T-cell (primary cell): ENCODE measurements at places on chromosomes 1 and 21. TPM values are rescaled to one million over a fixed set of nuclear protein-coding genes. Genes with fewer than 3 reads are reported as not detected.

The TBX19 gene
- total RNA-seq: 3.1 TPM

The LRRN2 gene
- not detected for total RNA-seq

The GFI1 gene
- total RNA-seq: 14.5 TPM

The THEM5 gene
- not detected for total RNA-seq

DNA sequence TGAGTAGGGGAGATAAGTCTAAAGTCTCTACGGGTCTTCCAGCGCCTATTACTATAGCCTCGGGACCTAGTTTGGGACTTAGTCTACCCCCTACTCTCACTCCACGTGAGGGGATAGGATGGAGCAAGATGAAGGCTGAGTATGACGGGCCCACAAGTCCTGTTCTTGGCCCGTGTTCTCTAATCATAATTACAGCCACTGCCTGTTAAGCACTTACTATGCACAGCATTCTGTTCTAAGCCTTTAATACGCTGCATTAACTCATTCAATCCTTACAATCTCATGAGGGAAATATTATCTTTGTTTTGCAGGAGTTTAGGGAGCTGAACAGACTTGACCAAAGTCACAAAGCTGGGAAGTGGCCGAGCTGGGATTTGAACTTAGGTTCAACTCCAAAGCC is 23.9 kb upstream of the EPB41 start:
- no peak for DNase-seq
- H3K4me1 ChIP-seq: peaks cover 40% of the 10 kb centered on the region
- H3K4me3 ChIP-seq: no peak overlapping the region

DNA sequence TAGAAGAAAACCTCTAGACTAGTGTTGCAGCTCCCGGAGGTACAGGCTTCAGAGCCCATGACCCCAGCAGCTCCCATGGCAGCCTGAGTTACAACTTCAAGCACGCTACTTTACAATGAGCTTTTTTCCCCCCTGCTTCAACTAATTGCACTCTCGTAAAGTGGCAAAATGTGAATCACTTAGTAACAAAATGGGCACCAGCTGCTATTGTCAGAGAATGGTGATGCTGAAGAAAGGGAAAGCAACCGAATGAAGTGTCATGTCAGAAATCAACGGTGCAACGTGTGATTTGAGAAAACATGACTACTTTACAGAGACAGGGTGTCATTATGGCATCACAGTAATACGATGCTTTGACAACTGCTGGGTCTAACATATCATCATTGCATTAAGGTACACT is 40.5 kb downstream of the ESRRG start:
- no peak for DNase-seq
- no peaks in the 10 kb centered on the region for H3K4me1 ChIP-seq
- H3K27ac ChIP-seq: no peak overlapping the region
- H3K27me3 ChIP-seq: no peaks in the 10 kb centered on the region
- no peak overlapping the region for H3K4me3 ChIP-seq

- DNase-seq: no peak
- no peak overlapping the region for H3K27ac ChIP-seq
- no peaks in the 10 kb centered on the region for H3K27me3 ChIP-seq
- H3K4me1 ChIP-seq: no peaks in the 10 kb centered on the region
- no peak overlapping the region for H3K4me3 ChIP-seq
- peaks cover 3% of the 10 kb centered on the region for H3K36me3 ChIP-seq
These were observed 76.3 kb downstream of the RUSC1 start for GRCh38 chr1:155396874-155397476.

- H3K4me3 ChIP-seq: no peak overlapping the region
- no peak overlapping the region for H3K27ac ChIP-seq
- no peaks in the 10 kb centered on the region for H3K36me3 ChIP-seq
- H3K27me3 ChIP-seq: peaks cover 22% of the 10 kb centered on the region
These were observed 28.2 kb upstream of the KLHDC7A start for GRCh38 chr1:18452550-18452949.

DNA sequence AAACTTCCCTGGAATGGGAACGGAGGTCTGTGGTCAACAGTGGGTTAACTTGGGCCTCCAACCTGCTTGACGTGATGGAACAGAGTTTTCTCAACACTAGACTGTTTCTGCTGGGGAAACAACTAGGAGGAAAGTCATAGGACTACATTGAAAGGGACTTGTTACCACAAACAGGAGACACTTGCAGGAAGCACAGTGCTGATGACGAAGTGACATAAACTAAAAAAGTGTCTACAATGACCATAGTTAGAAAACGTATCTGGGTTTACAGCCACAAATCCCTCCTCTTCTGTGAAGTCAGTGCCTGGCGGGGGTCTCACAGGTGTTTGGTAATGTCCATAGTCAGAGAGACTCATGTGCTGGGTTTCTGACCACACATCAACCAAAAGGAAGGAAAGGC is 86.3 kb downstream of the FCRL5 start:
- H3K4me1 ChIP-seq: no peaks in the 10 kb centered on the region
- H3K4me3 ChIP-seq: no peak overlapping the region
- no peak overlapping the region for H3K27ac ChIP-seq
- no peak for DNase-seq
- H3K36me3 ChIP-seq: no peaks in the 10 kb centered on the region

GRCh38 chr1:211635597-211636205 is 39.7 kb downstream of the NEK2 start:
- H3K4me3 ChIP-seq: no peak overlapping the region
- H3K36me3 ChIP-seq: no peaks in the 10 kb centered on the region
- no peak overlapping the region for H3K27ac ChIP-seq
- DNase-seq: no peak
- peaks cover 13% of the 10 kb centered on the region for H3K27me3 ChIP-seq

DNA sequence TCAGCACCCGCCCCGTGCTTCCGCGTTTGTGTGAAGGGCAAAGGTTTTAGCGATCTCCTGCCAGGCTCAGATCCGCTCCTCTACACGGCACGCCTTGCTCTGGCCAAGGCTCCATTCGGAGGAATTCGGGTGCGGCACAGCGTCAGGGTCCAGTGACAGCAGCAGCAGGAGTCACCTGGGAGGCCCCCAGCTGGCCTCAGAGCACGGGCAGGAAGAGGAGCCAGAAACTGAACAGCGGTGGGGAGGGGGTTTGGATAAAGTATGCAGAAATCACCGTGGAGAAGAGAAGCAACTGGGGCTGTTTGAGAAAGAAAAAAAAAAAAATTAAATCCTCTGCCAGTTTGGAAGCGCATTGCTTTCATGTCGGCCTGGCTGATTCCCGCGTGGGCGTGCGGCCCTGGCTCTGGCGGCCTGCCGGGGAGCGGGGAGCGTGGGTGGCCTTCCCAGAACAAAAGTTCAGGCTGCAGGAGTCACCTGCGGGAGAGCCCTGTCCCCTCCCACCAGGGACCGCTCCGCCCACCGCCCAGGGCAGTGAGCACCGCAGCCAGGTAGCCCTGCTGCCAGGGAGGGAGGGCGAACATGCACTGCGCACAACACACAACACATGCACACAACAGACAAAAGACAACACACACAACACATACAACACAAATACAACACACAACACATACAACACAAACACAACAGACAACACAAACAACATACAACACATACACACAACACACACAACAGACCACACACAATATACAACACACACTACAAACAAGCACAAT is 107.6 kb downstream of the ETS2 start:
- no peak for DNase-seq
- no peak overlapping the region for H3K27ac ChIP-seq
- no peaks in the 10 kb centered on the region for H3K36me3 ChIP-seq
- H3K4me3 ChIP-seq: no peak overlapping the region
- H3K27me3 ChIP-seq: peaks cover 23% of the 10 kb centered on the region

DNA sequence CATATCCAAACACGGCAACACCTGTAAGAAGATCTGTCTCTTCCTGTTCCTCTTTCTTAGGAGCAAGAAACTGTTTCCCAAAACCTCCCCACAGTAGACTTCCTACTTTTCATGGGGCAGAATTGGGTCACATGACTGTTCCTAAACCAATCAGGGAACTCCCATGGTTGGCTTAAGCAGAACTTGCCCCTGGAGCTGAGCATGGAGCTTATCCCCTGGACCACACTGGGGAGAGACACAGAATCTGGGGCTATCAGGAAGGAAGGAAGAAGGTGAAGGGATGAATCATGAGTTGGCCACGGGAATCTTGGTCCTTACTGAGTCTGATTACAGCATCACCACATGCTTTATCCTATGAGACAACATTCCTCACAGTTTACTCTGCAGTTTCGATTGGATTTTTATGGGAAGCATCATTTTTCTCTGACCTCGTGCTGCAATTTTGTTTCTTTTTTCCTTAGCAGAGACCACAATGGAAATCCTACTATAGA is 81.8 kb downstream of the CDC7 start:
- no peak overlapping the region for H3K4me3 ChIP-seq
- no peaks in the 10 kb centered on the region for H3K36me3 ChIP-seq
- no peak for DNase-seq
- no peaks in the 10 kb centered on the region for H3K4me1 ChIP-seq

DNA sequence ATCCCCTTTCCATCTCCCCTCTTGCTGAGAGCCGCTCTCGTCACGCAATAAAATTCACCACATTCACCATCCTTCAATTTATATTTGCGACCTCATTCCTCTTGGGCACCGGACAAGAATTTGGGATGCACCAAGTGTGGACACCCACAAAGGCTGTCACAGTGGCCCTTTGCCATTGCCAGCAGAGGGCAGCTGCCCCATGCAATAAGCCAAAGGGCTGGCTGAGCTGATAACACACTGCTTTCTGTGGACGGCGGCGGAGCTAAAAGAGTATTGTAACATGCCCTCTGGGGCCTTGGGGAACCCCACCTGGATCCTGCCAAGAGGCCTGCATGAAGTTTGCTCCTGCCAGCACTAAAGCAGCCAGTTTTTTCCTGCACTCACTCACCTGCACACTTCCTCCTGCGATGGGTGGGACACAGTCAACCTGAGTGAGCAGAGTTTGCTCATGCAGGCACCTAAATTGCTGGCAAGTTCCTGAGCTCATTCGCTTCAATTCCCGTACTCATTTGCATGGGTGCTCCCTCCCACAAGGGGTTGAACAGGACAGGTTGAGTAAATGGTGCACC is 792.3 kb upstream of the ADAMTS5 start:
- H3K4me1 ChIP-seq: no peaks in the 10 kb centered on the region
- no peak overlapping the region for H3K27ac ChIP-seq
- no peaks in the 10 kb centered on the region for H3K36me3 ChIP-seq
- no peaks in the 10 kb centered on the region for H3K27me3 ChIP-seq
- no peak for DNase-seq

GRCh38 chr1:9687874-9688582 is 36.5 kb downstream of the PIK3CD start:
- peaks cover 43% of the 10 kb centered on the region for H3K4me1 ChIP-seq
- H3K36me3 ChIP-seq: peaks cover 28% of the 10 kb centered on the region
- no peak for DNase-seq
- peak overlapping the region; percentile 61 for H3K27ac ChIP-seq
- H3K27me3 ChIP-seq: no peaks in the 10 kb centered on the region

DNA sequence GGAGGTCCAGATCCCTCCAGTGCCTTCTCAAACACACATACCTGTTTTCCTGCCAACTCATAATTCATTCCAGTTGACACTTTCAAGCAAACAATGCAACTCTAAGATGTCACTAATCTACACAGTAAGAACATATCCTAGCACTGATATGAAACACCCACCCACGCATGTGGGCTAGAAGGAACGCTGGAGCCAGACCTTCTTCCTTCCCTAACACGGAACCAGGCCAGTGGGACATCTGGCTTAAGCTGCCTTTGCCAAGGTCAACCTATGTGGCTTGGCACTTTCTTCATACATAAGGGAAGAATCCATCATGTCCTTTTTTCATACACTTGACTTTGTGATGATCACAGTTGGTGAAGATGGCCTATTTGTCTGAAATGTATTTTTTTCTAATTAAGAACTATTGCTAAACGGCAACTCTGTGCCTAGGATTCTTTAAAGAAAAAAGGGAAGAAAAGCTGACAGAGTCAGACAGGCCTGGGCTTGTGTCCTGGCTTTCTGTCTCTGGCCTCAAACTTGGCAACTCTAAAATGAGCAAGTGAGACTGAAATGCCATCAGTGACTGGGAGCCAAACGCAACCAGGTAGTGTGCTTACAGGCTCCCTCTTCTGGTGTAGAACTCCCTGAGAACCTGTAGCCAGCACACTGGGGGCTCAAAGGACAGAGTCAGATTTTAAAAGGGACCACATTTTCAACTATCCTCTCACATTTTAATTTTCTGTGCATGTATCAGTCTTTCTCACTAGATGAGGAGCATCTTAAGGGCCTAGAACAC is 92.6 kb upstream of the BEND5 start:
- H3K27me3 ChIP-seq: no peaks in the 10 kb centered on the region
- H3K27ac ChIP-seq: no peak overlapping the region
- H3K4me3 ChIP-seq: no peak overlapping the region
- DNase-seq: no peak

- H3K4me1 ChIP-seq: peaks cover 8% of the 10 kb centered on the region
- no peaks in the 10 kb centered on the region for H3K27me3 ChIP-seq
- H3K36me3 ChIP-seq: no peaks in the 10 kb centered on the region
- no peak overlapping the region for H3K27ac ChIP-seq
These were observed 13.9 kb upstream of the PIGM start for GRCh38 chr1:160045653-160046052.

DNA sequence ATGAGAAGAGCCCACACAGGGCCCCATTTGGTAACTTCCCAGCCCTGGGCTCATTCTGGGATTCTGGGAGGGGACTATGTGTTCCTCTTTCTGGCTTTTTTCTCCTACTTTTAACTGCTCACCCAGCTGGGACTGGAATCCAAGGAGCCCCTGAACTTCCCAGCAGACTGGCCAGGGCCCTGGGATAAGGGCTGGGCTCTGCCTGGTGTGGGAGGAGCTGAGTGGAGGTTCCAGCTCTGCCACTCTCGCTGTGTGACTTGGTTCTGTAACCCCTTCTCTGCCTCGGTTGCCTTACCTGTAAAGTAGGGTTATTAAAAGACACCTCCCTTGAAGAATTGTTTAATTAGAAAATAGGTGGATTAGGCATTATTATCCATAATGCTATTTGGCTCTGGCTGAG is 19.6 kb upstream of the EPB41 start:
- H3K27ac ChIP-seq: no peak overlapping the region
- peaks cover 3% of the 10 kb centered on the region for H3K4me1 ChIP-seq
- H3K27me3 ChIP-seq: no peaks in the 10 kb centered on the region
- peaks cover 8% of the 10 kb centered on the region for H3K36me3 ChIP-seq
